ENCODE measurements at places on chromosomes 16 and 17.

DNA sequence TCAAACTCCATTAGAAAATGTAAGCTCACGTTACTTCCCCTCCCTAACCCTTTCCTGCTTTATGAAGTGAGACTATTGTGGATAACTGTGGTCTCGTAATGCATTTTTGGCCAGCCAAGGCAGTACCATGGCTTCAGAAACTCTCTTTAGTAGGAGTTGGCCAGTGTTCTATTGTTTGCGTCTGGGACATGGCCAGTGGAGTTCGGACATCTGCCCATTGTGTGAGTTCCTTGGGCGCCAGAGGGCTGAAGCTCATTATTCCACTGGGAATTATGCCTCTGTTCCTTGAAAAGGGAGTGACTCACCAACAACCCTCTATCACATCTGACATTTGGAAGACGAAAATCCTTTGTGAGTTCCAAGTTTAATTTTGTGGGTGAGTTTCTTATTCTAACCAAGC, 319.5 kb upstream of the SOX9 start:
- DNase-seq, result peak; percentile 91

- DNase-seq, result peak; percentile 56
Observed at GRCh38 chr16:69709456-69710084, 16.8 kb downstream of the NQO1 start.

DNA sequence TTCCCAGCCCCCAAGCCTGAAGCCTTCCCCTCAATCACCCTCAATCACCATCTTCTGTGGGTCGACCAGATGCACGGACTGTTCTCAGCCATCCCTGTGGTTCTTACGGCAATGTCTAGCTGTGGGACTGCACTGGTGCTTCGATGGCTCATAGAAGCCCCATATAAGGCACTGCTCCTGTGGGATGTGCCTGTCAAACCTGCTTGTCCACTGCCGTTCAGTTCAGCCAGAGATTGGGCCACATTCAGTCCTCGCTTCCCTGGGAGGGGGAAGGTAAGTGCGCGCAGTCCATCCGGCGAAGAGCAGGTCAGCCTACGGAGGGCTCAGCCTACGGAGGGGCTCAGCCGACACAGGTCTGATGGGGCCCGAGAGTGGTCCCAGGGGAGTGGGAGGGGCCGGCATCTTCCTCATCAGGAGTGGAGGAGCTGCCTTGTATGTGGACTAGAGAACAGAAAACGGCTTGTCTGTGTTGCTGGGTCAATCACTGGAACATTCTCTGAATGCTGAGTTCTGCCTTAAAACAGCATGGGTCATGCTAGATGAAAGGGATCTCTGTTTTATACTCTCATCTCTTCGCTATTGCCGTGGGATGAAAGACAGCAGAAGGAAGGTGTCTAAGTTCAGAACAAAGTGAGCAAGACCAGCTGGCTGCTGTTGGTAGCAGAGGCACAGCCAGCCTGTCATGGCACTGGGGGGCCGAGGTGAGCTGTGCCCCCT, at the start of gene CARD14:
CARD14 (plus strand) TSS at position 247 of the 717 bp plus-strand sequence. CDS start 11,409 bp downstream, outside the sequence.
- DNase-seq, result no peak

GRCh38 chr16:86517652-86518258, 7.4 kb downstream of the FOXF1 start:
- DNase-seq, result peak; percentile 54

DNA sequence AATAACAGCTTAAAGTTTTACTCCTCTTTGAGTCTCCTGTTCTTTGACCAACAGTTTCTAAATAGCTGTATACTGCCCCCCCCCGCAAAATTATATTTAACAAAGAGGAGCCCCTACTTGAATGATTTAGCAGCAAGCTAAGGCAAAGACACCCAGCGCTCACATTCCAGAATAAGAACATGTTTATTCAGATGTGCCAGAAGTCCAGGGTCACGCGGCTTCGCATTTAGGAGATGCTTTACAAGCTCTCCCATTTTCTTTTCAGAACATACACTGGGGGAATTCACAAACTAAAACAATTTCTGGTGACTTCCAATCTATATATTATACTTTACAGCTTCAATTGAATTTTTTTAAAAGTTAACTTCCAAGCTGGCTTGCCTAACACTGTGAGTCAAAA, 5.3 kb downstream of the PLD6 start:
- DNase-seq, result no peak

DNA sequence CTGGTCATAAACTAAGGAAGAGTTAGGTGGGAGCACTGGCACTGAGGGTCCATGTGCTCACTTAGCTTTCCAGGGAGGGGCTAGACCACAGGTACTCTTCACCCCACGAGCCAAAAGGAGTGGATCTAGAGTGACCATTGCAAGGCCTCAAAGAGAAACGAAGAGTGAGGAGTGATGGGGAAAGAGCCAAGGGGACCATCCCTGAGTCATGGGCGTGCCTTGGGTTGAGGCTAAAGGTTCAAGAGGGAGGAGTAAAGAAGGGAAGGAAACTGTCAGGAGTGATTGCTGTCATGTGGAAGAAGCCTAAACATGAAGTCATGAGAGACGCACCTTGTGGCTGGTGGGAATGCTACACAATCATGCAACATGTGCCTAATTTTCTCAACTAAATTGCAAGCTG, 141.0 kb downstream of the CDH13 start:
- no peak for DNase-seq

GRCh38 chr16:86018487-86018886, 119.5 kb downstream of the IRF8 start:
- DNase-seq, result no peak

- no peak for DNase-seq
Observed at GRCh38 chr17:78269955-78270381, 38.5 kb downstream of the TMEM235 start.

- peak; percentile 87 for DNase-seq
Observed at GRCh38 chr16:2267913-2268666, at the start of gene RNPS1. TSS of gene RNPS1 (minus strand) at chr16:2268126. CDS start at chr16:2264643, 3,483 bp downstream.

DNA sequence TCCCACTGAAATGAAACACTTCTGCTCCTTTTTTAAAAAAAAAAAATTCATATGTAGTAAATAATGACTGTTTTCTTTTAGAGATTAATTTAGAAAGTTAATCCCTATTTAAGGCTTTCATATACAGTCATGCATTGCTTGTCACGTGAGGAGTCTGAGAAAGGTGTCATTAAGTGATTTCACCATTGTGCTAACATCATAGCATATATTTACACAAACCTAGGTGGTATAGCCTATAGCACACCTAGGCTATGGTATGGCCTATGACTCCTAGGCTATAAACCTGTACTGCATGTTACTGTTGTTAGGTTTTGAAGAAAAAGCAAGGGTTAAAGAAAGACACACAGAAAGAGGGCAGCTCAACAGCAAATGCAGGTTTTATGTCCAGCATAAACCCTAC, 13.7 kb downstream of the PPY start:
- no peak for DNase-seq

DNA sequence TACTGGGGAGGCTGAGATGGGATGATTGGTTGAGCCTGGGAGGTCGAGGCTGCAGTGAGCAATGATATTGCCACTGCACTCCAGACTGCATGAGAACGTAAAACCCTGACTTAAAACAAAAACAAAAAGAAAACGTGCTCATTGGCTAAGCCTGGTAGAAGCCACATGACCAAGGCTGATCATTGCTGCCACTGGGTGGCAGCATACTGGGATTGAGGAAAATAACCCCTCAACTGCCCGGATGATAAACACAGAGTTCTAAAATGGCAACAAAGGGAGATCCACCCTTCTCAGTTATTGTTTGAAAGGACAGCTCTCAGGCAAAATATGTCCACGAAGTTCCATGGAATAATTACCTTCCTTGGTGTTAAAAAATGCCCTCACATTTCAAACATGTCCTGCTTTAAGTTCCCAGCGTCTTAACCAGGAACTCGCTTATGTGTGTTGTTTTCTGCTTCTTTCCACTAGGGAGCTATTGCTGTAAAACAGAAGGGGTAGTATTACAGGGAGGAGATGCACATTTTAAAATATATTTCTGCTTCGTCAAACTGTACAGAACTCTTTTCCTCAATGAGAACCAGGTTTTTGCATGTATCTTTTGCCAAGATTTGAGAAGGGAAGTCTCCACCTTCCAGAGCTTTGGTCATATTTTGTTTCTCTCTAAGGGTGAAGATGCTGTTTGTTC, 675.3 kb downstream of the MAF start:
- no peak for DNase-seq

DNA sequence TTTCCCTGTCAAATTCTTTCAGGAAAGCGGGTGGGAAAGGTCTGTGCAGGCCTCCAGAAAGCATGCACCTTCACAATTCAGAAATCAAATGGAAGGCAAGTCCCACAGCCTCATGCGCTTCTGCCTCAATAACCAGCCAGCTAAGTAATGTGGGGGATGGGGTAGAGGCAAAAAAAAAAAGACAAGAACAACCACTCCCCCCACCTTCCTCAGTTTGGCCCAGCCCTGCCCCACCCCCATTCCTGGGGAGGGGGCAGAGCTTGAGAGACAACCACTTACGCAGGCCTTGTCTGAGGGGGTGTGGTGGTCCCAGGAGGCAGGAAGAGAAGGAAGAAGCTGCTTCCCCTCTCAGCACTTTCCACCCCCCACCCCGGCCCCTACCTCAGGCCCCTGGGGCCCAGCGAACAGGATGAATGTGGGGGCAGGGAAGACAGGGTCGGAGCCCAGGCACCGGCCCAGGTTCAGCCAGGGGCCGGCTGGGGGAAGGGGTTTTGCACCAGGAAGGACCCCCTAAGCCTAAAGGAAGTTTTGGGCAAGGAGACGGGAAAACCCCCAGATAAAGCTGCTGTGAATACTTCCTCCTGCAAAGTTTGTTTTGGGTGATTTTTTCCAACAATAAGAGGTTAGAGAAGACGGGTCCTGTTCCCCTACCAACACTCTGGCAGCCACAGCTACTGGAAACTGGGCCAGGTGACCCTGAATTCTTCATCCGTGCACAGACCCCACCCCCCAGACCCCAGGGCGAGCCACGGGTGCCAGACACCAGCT, 1.2 kb downstream of the JUP start:
- no peak for DNase-seq

- no peak for DNase-seq
Observed at GRCh38 chr16:56876048-56876447, 11.0 kb downstream of the SLC12A3 start.

- DNase-seq, result no peak
Observed at GRCh38 chr17:45314741-45315647, 1.8 kb downstream of the MAP3K14 start.

Data from astrocyte of the cerebellum (primary cell).